ENCODE measurements at places on chromosomes 4 and X.
A peak's percentile ranks its signal among the peaks of the same experiment; 100 is the strongest.

DNA sequence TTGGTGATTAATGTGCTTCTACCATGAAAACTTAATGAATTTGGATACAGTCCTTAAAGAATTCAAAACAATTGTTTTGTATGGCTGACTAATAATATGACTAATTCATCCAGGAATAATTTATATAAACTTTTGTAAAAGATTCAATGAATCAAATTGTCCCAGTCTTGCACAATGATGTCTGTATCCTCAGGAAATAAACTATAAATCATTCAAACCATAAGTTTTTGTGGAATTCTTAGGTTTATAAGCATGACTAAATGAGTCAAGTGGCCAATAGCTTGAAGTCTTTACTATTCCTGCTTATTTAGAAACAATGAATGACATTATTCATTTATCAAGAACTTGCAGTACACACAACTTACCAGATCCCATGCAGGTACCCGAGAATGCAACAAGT lies 935.0 kb upstream of the INTU start:
- no peak for DNase-seq

GRCh38 chr4:183323295-183323694 lies 1.1 kb upstream of the CLDN24 start:
- no peak for DNase-seq

- DNase-seq = no peak
Observed at GRCh38 chrX:47244676-47245075, 11.9 kb downstream of the USP11 start.

DNA sequence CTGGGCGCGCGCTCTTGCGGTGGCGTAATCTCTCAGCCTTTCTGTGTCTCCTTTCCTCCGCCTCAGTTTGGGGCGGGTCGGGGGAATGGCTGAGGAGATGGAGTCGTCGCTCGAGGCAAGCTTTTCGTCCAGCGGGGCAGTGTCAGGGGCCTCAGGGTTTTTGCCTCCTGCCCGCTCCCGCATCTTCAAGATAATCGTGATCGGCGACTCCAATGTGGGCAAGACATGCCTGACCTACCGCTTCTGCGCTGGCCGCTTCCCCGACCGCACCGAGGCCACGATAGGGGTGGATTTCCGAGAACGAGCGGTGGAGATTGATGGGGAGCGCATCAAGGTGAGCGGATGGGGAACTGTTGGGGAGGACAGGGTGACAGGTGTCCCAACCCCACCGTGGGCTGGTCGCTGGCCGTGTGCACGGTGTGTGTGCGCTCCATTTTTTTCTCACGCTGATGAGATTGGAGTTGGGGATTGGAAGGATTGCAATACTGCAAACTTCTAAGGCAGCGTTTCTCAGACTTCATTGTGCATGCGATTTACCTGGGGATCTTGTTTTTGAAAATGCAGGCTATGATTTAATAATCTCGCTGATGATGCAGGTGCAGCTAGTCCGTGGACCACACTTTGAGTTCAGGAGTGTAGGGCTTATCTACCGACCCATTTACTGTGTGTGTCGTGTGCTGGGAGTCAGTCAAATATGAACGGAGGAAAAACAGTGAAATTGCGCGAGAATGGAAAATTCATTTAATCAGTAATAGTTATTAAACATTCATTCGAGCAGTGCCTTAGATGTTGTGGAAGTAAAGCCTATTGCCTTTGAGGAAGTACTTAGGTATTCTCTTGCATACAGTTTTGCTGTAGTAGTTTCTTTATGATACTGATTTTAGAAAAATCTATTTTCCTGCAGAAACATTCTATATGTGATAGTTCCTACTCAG lies at the start of gene RAB33B:
Gene RAB33B, plus strand, starts transcription at position 11 of the 935 bp plus-strand sequence. Its CDS starts 75 bp downstream, at position 86.
- DNase-seq = no peak

GRCh38 chr4:109798866-109799265 lies 2.9 kb downstream of the CFI start:
- DNase-seq = no peak

- DNase-seq = no peak
Observed at GRCh38 chrX:84335121-84335520, 147.1 kb upstream of the RPS6KA6 start.

DNA sequence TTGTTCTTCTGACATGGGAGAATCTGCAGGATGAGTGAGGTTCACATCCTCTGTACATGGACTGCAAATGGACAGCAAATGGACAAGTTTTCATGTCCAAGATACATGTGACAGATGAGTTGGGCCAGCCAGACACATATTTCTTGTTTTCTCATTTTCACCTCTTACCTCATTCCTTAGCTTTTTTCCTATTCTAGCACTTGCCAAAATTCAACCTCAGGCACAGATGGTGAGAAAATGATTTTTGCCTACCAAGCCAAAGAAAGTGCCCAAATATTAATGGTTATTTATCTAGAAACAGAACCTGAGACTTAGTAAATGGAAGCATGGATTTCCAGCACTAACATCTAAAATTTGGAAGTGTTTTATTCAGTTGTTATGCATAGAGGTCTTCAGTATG lies 402.2 kb downstream of the AFF2 start:
- no peak for DNase-seq

- DNase-seq = no peak
Observed at GRCh38 chr4:41839916-41840854, 91.7 kb upstream of the PHOX2B start.

- DNase-seq = no peak
Observed at GRCh38 chr4:153207567-153207966, 3.3 kb downstream of the TRIM2 start.

- no peak for DNase-seq
Observed at GRCh38 chrX:53039236-53039635, 9.4 kb upstream of the GPR173 start.

- DNase-seq = no peak
Observed at GRCh38 chrX:13080128-13080795, 35.8 kb upstream of the FAM9C start.

DNA sequence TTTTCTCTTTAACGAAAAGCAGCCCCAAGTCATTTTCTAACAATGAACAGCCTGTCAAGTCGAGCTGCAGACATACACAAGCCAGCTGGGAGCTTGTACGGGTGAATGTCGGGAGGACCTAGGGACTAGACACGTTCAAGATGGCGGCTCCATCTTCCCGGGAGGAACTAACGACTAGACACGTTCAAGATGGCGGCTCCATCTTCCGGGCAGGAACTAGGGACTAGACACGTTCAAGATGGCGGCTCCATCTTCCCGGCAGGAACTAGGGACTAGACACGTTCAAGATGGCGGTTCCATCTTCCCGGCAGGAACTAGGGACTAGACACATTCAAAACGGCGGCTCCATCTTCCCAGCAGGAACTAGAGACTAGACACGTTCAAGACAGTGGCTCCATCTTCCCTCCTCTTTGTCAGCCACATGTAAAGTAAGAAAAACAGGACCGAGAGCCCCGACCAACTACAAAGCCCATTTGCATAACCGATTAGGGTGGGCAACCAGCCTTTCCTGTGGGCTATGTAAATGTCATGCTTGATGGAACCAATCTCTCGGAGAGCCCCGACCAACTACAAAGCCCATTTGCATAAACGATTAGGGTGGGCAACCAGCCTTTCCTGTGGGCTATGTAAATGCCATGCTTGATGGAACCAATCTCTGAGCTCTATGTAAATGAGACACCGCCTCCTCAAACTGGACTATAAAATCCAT lies 175.5 kb downstream of the DHRSX start:
- no peak for DNase-seq

- DNase-seq = no peak
Observed at GRCh38 chrX:31580227-31580626, 508.4 kb upstream of the FTHL17 start.

DNA sequence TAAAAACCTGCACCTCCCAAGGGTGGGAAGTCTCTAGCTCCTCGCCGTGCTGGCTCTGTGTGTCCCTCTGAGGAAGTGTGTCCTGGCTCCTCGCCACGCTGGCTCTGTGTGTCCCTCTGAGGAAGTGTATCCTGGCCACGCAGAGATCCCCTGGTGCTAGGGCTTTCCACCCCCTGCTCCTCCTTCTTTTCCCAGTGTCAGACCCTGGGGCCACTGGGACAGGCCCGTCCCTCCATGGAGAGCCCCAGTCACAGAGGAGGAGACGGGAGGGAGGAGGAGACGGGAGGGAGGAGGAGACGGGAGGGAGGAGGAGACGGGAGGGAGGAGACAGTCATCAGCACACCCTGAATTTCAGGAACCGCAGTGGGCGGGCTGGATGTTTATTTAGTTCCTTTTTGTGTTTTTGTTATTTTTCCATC lies 53.8 kb upstream of the HGFAC start:
- DNase-seq = peak; percentile 30

DNA sequence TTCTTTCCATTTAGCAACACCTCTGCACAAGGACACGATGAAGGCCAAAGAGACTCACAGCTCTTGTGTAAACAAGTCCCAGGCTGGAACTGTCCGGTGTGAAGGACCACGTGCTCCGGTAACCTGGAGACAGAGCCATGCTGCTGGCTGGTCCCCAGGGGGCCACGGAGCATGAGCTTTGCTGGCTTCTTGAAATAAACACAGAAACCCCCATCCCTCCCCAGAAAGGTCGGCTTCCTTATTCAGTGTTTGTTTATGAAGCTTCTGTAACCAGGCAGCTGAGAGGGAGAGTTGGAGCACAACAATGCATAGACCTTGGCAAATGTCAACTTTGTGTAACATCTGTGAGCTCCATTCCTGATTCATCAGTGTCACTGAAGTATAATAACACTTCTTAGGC lies 109.4 kb downstream of the GPR143 start:
- DNase-seq = no peak

DNA sequence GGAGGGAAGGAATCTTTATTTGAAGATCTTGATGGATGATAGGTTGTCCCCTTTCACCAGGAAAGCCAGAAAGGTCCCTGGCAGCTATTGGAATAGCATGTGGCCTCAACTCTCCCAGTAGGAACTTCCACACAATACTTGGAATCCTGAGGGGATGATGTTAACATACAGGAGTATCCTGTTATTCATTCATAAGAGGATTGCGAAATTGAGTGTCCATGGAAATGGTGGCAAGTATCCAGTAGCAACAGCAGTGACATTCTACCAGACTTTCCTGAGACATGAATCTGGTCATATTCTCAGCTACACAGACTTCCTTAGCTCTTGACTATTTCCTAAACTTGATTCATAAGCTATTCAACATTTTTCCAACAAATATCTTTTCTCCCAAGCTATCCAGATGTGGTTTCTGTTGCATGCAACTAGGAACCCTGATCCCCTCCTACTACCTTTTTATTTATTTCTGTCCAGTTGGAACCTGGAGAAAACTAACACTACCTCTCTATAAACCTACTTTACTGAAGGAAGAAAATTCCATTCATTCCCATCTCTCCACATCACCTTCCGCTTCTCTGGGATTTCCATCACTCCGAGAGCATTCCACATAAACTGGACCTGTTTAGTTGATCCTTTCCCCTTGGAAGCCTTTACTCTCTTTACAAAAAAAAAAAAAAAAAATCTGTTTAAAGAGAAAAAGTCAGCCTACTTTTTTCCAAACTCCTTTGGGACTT lies 101.8 kb downstream of the ANXA5 start:
- no peak for DNase-seq

DNA sequence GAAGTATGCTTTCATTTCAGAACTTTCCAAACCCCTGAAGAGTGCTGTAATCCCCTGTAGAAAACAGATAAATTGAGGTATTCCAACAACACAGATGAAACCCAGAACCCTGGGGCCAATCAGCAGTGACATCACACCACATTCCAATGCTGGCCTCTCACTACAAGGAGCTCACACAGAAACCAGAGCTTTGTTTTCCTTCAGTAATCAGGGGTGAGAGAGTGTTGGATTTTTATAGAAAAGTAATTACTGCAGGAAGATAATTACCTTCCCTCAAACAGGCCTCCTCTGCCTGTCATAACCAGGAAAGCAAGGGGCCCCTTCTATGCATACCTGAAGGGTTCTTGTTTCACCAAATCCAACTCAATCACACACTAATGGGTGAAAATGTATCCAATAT lies 246.2 kb downstream of the SCFD2 start:
- DNase-seq = no peak

DNA sequence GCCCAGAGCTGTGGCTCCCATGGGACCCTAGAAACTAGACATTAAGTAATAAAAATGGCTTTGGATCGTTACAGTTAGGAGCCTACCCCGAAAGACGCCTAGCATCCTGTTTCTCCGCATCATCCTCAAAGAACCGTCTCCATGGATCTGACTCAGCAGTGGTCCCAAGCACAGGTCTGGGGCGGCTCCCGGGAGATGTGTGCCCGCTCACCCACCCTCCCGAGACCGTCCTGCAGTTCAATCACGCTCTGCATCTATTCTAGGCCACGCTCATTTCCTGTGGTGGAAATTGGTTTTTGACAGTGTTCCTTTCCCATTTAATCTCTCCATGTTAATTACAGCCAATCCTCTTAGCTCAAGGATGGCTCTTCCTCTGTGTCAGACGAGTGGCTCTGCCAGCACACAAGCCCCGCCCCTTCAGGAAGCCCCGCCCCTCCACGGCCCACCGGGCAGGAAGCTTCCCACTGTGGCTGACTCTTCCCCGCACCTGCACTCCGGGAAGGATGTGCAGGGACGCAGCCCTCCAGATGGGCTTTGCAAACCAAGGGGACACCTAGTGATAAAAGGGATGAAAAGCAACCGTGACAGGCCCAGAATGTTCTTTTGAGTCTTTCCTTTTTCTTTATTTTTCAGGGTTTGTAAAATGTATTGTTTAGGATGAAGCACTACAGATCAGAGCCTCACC lies 34.5 kb upstream of the HELT start:
- peak; percentile 61 for DNase-seq

GRCh38 chr4:78776729-78777575 lies 802 bp downstream of the BMP2K start:
- peak; percentile 9 for DNase-seq

DNA sequence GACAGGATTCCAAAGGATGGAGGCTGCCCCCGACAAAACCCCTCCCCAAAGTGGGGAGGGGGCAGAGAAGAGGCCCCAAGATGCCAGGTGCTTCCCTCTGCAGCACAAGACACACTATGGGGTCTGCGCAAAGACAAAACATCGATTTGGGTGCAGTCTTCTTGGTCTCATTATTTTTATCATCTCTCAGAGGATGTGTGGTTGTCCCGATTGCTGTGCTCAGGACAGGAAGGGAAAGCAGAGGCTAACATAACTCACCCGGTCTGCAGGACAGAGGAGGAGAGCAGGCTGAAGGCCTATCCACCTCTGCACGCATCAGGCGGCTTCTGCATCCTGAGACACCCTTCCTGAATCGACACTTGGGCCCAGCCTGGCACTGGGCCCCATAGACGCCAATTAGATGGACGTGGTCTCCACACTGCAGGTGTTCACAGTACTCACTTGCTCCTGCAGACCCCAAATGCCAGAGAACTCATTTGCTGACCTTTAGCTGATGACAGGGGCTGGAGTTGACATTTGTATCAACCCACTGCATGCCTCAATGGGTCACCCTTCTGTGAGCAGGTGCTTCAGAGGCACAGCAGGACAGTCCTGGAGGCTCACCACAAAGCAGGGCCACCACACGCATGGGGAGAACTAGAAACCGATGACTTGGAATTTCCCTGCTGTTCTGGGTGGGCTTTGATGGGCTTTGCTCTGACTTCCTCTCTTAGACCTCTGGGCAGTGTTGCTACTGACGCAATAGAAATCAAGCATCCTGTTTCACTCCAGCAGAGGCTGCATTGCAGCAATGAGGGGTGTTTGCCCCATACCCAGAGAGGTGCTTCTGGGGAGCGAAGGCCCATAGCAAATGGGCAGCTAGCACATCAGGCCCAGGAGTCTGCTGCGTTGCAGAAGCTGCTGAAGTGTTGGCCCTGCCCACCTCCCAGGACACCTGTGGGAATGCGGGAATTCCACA lies 96.3 kb upstream of the ENPP6 start:
- DNase-seq = no peak

GRCh38 chrX:29746326-29746725 lies 469.0 kb upstream of the MAGEB2 start:
- DNase-seq = no peak

- DNase-seq = no peak
Observed at GRCh38 chr4:7624396-7624980, 189.8 kb upstream of the PSAPL1 start.

GRCh38 chr4:140935254-140935653 lies 179.1 kb upstream of the TBC1D9 start:
- DNase-seq = no peak

Measured in GDM1 (cell line).